ENCODE measurements at places on chromosomes 7 and 10.

- no peak for DNase-seq
Observed at GRCh38 chr7:121748546-121748945, 124.4 kb upstream of the PTPRZ1 start.

GRCh38 chr7:68676813-68677535 lies 921.3 kb upstream of the AUTS2 start:
- DNase-seq = no peak

DNA sequence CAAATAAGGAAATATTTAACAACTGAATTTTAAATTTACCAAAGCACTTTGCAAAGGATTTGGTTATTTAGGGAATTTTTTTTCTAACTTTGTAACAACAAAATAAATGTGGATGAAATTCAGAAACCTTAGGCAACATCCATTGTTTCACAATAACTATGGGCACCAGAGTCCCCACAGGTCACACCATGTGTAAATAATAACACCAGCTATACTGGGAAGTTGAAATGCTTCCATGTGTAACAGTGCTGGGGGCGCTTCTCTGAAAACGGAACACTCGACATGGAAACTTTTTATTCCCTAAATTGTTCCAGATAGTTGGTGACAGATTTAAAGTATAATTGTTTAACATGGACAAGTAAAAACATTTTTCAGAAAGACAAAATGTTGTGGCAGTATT lies 818.6 kb downstream of the TNS3 start:
- no peak for DNase-seq

DNA sequence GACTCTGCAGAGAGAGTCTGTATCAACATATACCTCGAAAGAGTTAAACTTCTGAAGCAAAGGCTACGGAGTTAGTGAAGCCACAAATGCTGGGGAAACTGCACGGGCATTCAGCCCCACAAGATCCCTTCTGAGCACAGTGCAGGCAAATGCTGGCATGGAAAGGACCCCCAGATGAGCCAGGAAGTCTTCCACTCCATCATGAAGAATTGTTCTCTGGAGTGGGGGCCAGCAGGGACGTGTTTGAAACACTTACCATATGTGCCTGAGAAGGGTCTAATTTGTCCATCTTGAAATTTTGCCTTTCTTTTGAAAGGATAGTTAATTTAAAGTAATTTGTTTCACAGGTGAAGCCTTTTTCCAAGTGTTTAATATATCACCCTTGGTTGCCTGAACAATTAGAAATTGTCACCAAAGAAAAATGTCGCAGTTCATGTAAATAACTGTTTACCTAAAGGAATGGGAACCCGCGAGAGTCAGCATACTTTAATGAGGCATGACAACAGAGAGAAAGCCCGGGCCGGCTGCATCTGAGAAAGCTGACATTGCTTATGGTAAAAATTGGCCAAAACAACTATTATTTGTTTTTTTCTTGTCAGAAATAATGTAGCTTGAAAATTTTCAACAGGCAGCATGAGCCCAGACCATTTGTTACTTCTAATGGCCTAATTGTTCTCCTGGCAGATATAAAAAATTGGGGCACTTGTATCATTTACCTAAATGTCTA lies 287.6 kb upstream of the MGMT start:
- no peak for DNase-seq

DNA sequence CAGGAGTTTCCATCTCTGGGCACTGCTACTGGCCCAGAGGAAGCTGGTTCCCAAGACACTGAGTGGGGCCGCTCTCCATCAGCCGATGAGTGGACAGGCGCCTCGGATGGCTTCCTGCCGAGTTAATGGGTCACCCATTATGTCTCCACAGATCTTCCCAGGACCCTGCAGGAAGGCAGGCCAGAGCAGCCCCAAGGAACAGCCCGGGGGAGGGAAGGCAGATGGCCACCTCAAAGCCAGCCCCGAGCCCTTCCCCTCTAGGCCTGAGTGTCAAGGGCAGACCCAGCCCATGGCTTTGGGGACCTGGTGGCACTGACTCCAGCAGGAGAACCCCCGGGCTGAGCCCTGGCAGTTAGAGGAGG lies 3.4 kb upstream of the LFNG start:
- DNase-seq = no peak

DNA sequence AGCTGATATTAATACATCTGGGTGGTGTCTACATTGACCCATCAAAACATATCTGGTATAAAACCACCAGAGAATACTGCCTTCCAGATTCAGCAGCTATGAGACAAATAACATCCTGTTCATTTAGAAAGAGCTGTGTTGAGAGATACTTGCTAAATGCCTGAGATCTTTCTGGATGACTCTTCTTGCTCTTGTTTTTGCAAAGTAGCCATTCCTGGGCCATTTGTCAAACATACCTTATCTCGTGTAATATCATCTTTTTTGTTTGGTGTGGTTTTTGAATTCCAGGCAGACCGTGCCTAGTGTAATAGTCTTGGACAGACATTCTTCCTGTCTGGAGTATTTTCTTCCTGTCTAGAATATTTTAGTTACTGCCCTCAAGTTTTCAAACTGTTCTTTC lies 74.7 kb upstream of the PRR15 start:
- no peak for DNase-seq
